Inflammatory macrophage (primary cell): ENCODE measurements at places on chromosomes 7 and 10.

DNA sequence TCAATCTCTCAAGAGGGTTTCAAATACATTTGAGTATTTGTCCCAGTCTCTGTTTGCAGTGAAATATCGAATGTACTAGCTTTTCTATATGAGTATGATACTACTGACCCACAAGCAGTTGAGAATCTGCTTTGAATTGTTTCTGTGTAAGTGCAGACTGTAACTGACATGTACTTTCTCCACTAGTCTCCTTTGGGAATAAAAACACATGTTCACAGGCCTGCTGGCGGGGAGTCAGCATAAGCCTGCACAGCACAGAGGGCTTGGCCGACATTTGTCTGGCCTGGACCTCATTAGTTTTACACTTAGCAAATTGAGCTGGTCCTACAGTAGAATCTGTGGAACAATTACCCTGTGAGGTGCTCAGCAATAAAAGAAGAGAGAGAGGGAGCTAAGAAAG, 72.6 kb downstream of the ITGB8 start:
- DNase-seq: no peak

DNA sequence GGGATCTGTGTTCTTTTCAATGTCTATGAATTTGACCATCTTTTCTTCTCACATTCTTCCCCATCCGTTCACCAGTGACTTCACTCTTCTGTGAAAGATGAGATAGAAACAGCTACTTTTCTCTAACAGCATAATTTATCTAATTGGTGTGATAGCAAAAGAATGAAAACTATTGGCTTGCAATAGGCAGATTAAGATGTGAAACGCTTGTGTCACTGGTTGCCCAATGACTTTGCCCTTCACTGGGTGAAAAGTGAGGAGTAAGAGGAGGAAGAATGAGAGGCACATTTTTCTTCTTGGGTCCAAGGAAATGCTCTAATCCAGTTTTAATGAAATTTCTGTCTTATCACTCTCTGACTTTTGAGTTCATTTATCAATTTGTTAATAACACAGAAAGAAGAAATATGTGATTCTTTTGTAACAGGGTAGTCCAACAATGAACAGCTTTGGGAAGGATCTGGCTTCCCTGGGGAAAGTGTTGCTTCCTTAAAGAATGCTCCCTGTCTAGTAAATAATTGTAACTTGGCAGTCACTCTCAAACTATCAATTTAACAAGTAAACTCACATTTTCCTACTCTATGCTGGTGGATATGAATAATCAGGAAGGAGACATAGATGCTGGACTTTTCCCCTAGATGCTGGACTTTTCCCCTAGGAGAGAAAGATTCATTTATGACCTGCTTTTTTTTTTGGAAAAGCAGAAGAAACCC, 35.1 kb downstream of the BET1 start:
- DNase-seq: no peak

DNA sequence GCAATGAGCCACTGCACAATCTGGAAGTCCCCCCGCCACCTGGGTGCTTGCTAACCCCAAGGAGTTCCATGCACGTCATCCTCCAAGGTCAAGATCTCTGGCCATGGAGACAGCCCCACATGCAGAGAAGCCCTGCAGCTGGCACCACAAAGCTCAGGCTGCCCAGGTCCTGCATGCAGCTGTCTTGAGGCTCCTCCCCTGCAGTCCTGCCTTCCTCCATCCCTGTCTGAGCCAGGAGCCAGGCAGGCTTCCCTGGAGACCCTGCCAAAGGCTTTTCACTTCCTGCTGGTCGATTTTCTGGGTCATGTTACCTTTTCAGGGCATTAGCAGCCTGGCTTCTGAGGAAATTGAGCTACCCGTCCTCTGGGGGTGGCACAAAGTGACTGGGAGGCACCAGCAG, 12.5 kb upstream of the TMEM72 start:
- no peak for DNase-seq

DNA sequence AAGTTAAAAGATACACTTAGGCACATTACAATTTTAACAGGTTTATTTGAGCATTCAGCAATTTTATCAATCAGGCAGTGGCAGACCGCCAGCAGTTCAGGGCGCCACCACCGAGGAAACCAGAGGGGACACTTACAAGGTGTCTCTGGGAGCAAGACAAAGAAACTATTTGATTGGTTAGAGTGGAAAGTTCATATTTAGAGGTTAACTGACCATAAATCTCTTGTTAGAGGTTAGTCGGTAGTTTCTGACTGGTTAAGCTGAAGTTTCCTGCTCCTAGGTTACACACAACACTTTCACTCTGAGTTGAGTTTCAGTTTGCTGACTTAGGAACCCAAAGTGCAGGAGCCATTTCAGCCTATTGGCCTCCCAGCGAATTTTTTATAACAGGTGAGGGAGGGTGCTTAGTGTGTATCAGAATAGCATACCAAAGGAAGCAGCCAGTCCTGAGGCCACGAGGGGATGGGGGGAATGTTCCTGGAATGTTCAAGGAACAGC, 10.8 kb upstream of the PVRIG start:
- no peak for DNase-seq

- no peak for DNase-seq
These were observed 10.4 kb downstream of the RALA start for GRCh38 chr7:39633563-39634477.

DNA sequence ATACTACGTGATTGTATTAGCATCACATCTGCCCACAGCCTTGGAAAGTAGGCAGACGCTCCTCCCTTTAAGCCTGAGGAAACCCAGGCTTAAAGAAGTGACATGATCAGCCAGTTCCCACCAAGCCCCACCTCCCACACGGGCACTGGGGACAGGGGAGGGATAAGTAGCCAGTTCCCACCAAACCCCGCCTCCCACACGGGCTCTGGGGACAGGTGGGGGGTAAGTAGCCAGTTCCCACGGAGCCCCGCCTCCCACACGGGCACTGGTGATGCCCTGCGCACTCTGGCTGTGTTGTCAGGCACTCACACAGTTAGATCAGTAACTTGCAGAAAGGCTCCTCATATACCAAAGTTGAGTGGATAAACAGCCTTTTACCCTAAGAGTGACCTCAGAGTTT, 606.8 kb downstream of the PTPRN2 start:
- no peak for DNase-seq

DNA sequence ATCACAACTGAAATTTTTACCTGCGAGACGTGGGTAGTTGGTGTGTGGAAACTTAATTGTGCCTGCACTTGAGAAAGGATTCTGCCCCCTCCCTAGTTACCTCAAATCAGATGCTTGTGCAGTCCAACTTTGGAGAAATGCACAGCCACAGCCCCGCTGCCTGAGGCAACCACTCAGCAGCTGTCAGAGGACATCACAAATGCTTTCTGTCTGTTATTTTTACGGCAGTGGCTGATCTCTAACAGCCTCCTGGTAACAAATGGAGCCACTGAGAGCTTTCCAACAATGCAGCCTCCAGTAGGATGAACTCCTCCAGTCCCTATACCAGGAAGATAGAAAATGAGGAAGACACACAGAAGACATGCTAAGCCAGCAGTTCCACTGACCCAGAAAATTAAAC, 712.2 kb upstream of the GHITM start:
- no peak for DNase-seq

GRCh38 chr10:128125416-128125943, 743 bp downstream of the MKI67 start:
- no peak for DNase-seq

DNA sequence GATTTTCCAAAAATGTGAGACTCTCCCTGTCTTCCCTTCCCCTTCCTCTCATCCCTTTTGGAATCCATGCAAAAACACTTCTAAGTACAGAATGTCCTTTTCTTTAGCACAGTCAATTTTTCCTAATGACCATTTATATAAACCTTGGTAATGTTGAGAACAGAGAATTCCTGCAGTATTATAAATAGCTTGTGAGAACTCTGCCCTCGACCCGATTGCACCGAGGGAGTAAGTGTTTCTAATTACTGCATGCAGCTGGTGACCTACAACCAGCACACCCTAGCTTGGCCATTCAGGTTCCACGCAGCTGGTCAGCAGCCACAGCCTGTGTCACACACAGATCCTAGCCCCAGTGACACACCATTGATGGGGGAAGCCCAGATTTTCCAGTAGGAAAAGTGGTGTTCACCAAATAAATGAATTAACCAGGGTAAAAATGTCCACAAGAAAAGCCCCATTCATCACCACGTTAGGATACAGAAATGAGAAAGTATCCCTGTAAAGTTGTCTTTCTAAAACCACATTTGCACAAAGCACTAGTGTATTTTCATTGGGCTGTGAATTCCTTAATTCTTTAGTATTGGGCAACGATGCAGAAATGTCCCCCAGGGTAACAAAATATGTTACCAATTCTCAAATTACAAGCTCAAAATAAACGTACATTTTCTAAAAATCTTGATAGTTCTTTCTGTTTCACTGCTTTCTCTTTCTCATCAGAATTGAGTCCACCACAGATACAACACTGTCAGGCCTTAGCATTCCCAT, 499.0 kb upstream of the KLF6 start:
- no peak for DNase-seq

GRCh38 chr7:73555411-73555982, 2.0 kb downstream of the BCL7B start:
- no peak for DNase-seq

DNA sequence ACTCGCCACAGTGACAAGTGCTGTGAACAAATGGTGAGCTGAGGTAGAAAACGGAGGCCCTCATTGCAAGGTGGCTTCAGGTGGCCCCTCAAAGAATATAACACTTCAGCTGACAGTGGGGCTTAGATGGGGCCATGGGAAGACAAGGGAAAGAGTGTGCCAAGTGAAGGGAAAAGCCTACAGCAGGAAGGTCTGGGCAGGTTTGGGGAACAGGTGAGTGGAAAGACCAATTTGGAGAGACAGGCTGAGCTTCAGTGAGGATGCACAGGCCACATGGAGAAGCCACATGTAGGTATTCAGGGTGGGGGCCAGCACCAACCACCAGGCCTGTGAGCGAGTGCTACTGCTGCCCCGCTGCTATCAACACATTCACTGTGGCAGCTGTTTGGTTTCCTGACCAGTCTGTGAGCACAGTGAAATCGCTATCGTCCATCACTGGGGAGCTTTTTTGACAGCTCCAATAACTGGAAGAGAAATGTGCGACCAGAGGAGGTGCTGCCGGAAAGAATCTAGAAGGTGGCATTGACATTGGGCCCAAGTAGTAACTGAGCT, 3.4 kb downstream of the POLD2 start:
- no peak for DNase-seq

DNA sequence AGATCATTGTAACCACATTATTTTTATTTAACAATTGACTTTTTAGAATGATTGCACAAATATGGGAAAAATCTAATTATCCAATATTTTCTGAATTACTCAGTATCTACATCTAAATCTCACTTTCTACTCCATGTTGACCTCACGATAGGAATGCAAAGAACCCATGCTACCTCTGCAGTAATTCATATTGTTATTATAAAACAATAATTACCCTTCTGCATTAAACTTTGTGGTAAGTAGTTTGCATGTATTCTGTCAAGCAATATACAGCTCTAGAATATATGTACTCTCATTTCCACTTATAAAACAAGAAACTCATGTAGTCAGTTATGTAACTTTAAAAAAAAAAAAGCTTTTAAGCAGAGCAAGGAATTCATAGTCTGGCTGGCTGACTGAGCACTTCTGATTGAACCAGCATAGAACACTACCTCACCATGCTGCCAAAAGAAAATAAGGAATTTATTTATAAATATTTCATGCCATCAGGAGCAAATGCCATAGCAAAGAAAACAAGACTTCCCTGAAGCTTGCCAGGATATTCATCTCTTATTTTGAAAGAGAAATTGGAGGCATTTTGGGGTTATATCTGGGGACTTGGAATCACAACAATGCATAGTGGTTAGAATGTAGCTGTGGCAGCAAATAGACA, 895.7 kb downstream of the XPNPEP1 start:
- DNase-seq: no peak

GRCh38 chr10:130137090-130137448, 878 bp downstream of the GLRX3 start:
- no peak for DNase-seq

GRCh38 chr7:116165717-116166116, 44.6 kb upstream of the TES start:
- peak; percentile 91 for DNase-seq

DNA sequence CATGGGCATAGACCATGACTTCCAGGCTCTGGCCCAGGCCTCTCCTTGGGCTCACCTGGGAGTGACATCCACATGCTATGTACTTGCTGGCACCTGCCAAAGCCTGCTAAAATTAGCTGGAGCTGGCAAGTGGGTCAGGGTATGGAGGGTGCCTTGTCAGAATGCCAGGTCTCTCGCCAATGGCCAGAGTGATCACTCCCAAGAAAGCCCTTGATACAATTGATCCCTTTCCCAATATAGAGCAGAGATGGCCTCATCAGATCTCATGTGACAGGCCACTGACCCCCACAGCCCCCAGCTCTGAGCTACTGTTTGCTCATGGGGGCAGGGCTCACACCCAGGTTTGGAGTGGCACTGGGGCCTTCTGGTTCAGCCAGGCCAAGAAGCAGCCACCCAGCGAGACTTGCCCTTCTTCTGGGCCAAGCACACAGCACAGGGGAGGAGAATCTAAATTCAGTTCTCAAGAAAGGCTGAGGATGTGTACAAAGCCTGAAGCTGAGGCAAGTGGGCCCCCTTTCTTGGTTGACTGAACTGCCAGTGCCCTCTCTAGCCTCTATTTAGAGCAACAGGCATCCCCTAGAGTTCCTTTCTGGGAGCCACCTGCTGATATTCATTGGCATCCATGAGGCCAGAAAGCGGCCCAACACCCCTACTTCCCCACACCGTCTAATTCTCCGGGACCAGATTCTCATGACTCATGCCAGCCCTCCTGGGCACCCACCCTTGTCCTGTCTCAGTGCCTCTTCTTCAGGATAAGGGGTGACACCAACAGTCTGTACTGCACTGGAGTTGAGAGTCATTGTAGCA, 18.9 kb upstream of the MYL7 start:
- DNase-seq: no peak

GRCh38 chr7:84665339-84665738, 470.8 kb upstream of the SEMA3A start:
- no peak for DNase-seq

GRCh38 chr7:17041324-17041723, 159.5 kb upstream of the AGR3 start:
- peak; percentile 67 for DNase-seq

DNA sequence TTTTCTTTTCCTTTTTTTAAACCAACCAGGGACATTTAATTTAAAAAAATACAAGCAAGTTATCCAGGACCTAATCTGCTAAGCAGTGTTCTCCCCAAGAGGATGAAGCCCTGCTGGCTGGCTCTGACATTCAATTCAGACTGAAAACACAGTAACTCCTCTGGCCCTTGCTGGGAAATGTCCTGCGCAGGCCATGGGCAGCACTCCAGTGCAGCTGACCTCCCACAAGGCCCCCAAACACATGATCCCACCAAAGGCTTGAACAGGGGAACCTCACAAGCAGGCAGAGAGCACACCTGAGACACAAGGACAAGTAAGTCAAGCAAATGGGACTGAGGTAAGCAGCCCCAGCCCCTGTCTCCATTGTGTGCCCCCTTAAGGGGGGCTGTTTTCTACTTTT, 56.9 kb upstream of the FHIP2A start:
- no peak for DNase-seq

GRCh38 chr7:105122619-105123018, 108.6 kb downstream of the KMT2E start:
- no peak for DNase-seq
